ENCODE measurements at places on chromosomes 3 and 15.
A peak's percentile ranks its signal among the peaks of the same experiment; 100 is the strongest.

GRCh38 chr15:91109885-91110284 lies 9.8 kb downstream of the SV2B start:
- DNase-seq, result no peak

- DNase-seq, result peak; percentile 21
Observed at GRCh38 chr3:160941885-160942494, 163.2 kb downstream of the B3GALNT1 start.

DNA sequence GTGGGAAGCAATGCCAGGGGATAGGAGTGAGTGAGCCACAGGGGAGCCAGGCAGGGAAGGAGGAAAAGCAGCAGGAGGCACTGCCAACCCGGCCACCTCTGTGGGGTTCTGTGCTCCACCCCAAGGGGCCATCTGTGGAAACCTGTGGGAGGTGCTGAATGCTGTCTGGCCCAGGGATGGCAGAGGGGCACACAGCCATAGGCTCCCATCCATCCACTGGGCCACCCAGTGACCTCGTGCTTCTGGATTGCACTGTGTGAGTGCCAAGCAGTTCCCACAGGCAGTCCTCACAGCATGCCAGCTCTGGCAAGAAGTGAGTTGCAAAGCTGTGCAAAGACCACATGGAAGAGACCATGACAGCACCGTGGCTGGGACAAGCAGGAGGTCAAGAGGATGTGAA lies 27.5 kb downstream of the DNAJB8 start:
- no peak for DNase-seq

GRCh38 chr3:111246967-111247760 lies 175.5 kb downstream of the NECTIN3 start:
- DNase-seq, result no peak

- DNase-seq, result no peak
Observed at GRCh38 chr3:23877329-23877980, 39.3 kb downstream of the NKIRAS1 start.

DNA sequence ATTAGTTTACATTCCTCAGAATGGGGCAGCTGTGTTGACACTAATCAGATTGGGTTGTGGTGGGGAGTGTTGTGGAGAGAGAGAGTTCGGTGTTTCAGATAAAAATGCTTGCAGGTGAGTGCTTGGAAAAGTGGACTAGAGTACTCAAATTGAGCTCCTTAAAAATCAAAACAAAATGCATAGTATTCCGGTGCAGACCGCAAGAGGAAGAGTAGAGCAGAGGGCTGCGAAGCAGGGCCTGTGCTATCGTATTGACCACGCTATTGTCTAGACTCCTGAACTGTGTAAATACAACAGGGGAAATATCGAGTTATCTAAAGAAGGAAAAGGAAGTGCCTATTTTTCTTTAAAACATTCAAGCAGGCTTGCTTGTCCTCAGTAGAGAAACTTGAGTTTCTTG lies 159.5 kb downstream of the TP63 start:
- no peak for DNase-seq

DNA sequence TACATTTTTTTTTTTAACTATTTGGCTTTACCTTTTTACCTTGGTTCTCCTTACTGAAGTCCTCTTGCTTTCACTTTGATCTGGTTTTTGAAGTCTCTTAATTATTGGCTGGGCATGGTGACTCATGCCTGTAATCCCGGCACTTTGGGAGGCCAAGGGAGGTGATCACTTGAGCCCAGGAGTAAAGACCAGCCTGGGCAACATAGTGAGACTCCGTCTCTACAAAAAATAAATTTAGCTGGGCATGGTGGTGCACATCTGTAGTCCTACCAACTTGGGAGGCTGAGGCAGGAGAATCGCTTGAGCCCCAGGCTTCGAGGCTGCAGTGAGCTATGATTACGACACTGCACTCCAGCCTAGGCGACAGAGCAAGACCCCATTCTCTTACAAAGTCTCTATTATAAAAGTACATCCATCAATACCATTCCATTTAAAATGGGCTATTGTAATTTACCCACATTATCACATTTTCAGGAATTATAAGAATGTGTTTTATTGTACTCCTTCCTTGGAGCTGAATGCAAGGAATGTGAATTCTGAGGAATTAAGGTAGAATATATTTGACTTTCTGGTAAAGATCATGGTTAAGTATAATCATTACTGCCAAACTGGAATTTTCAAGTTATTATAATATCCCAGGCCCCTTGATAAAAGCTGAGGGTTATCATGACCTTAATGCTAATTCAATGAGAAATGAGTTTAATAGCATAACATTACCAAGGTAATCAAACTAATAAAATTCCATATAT lies 49.0 kb downstream of the MSL2 start:
- no peak for DNase-seq

DNA sequence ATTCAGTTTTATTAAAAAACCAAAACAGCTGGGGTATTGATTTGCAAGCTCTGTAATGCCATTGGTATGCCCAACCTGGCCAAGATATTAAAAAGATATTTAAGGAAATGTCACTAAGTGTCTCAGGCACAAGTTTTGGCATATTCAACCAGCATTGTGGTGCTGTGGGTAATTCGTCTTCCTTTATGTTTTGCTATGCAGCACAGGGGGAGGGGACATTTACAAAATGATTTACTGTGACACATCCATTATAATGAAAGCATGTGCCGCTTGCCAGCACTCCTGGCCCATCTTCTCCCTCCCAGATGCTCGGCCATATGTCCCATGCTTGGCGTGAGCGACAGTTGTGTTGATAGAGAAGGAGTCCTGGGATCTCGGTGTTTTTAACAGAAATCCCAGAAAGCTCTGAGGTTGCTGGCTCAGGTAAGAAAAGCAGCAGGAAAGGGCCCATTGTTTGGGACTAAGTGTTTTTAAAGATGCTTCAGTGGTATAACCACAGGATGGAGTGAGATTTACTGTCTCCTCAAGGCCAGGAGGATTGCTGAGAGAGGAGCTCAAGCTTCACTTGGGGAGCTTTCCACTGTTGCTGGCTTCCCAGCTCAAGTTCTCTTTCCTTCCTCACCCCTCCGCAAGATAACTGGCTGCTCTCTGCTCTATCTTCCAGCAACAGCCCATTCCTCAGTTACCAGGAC lies 158.2 kb upstream of the TSC22D2 start:
- DNase-seq, result no peak

DNA sequence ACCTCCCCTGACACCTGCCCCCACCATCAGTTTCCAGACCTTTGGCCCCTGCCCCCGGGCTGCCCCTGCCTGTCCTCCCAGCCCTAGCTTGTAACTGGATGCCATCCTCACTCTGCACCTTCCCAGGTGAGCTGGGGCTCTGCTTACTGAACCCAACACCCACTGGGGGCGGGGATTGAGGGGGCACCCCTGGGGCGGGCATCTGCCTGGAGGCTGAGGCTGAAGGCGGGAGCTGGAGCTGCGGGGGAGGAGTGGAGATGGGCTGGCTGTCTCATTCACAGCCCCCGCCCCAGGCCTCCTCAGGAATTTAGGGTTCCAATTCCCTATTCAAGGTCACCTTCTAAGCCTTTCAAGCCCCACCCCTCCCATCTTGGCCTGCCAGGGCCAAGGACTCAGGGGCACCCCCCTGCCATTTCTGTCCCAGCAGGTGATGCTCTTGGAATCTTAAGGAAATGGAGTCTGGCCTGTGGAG lies 17.7 kb downstream of the PIF1 start:
- no peak for DNase-seq

- DNase-seq, result no peak
Observed at GRCh38 chr15:80507131-80507530, 102.9 kb downstream of the ARNT2 start.

GRCh38 chr3:122941228-122942206 lies 86.0 kb downstream of the SEMA5B start:
- DNase-seq, result no peak

DNA sequence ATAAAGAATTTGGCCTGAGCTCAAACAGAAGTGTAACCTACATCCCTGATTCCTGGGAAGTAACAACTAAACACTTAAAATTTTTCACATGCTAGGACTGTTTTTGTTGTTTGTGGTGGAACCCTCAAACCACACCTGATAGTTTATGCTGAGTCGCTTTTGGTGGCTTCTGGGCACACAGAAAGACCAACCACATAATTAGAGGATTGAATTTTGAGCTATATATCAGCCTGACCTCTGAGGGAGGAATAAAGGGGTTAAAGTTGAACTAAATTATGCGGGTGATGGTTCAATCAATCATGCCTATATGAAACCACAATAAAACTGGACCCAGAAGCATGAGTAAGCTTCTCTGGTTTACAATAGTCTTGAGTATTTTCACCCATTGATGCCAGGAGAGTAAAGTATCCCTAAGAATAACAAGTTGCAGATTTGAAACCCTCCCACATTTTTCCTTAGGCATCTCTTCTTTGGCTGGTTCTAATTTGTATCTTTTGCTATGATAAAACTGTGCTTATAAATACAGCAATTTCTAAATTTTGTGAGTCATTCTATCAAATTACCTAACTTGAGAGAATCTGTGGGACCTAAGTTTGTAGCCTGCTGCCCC lies 1304.5 kb upstream of the GBE1 start:
- no peak for DNase-seq

DNA sequence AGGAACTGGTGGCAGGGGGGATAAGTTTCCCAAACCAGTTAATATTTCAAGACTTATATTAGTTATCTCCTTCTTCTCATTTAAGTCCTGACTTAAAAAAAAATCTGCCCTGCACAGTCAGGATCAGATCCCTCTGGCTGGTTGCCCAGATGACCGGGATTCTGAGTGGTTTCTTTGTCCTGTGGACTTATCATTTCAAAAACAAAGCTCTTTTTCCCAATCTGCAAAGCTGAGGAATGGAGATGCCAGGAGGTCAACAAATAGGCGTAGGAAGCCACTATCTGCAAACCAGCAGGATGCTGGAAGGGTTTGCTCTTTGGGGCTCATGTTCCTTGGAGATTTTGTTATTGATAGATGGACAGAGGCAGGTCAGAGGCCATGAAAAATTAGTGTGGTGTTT lies 5.8 kb downstream of the C3orf20 start:
- DNase-seq, result no peak

GRCh38 chr3:52136513-52136912 lies 17.7 kb downstream of the POC1A start:
- no peak for DNase-seq

- DNase-seq, result no peak
Observed at GRCh38 chr3:170423001-170423615, 4.4 kb downstream of the CLDN11 start.

DNA sequence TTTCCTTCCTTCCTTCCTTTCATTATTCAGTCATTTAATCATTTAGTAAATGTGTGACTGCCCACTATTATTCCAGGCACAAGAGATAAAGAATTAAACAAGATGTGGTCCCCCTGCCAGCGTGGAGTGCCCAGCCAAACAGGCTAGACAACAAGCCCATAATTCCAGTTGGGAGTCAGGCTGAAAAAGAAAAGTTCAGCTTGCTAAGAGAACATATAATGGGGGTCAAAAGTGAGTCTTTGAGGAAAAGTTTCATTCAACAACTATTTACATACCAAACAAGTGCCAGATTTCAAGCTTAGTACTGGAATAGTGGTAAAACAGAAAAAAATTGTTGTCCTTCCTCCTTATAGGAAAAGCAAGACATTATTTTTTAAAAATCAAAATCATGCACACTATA lies 523.7 kb downstream of the TAFA4 start:
- no peak for DNase-seq

DNA sequence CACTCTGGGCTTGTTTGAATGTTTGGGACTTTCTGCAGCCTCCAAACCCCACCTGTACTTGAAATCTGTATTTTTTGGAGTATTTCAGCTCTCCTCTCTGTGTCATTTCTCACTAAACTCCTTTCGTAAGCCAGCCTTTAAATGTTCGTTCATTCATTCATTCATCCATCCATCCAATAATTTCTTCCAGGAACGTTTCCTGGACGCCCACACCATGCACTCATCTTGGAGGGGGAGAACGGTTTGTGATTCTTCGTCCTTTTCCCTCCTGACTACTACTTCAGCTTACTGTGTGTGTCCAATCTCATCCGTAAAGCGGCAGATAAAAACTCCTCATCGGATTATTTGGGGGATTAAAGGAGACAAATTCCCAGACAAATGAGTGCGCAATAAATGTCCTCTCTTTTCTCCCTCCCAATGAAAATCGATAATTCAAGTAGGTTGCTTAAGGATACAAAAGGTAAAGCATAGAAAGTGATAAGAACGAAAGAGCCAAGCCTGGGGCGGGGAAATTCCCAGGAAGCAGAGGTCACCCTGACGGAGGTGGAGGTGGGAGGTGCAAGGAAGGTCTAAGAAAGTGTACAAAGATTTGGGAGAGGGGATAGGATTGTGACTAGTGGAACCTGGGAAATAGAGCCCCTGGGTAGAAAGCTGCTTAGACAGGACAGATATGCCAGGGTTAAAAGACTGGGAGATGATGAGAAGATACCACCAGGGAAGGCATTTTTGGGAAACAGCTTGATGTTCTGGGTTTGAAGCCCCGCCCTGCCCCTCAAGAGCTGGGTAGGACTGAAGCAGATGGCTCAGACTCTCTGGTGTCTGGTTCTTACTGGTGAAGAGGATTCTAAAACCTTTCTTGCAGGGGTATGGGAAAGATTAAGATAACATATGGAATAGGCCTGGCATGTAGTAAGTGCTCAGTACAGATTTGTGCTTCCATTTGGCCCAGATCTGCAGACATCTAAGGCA lies 896 bp upstream of the KLHL25 start:
- DNase-seq, result no peak

DNA sequence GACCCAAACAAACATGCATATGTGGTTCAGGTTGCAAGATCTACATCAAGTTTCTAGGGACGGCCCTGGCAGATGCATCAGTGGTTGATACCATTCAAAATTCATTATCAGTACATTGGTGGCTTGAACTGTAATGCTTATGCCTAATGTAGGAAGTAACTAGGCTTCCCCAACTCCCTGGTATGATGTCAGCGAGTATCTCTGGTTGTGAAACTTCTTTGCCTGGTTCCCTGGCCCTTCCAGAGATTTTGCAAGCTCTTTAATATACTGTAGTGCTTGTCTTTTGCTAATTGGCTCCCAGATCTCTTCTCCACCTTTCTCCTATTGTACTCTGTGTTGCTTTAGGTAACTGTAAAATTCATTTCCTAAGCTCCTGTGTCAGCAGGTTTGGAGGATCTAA lies 114.8 kb upstream of the RARB start:
- no peak for DNase-seq

GRCh38 chr3:33057320-33058298 lies 39.3 kb downstream of the GLB1 start:
- DNase-seq, result no peak

DNA sequence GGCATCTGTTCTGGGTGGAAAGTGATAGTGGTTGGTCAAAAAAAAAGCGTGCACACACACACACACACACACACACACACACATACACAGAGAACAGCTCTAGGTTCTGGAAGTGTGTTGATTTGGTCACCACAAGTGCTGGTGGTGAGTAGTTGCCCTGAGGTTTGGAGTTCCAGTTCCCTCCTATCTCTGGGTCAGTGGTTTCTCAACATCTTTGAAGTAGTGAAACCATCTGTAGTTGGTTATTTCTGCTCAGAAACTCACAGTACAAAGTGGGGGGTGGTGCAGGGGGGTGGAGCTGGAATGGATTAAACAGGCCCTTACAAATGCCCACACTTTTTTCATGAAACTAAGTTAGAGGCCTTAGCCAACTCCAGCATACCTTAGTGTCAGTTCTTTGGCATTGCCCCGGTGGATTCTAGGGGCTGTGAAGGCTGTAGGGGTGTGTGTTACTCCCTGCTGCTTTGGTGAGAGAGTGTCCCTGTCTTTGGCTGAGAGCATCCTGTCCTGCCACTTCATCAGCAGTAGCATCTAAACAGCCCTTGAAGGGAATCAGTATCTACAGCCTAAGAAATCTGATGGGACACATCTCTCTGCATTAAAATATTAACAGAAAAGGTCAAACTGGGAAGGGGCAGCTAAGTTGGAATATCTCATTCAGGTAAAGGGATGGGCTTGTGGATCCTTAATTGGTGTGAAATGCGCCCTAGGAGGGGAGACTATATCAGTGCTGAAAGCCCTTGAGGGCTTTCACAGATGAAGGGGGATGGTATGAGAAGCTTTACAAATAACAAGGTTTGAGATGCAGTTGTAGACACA lies 20.6 kb downstream of the SMAD3 start:
- no peak for DNase-seq
